T1000 (cell line): ENCODE measurements at places on chromosomes 11 and 22.
A peak's percentile ranks its signal among the peaks of the same experiment; 100 is the strongest.

GRCh38 chr22:29998627-29999384 lies 81.5 kb upstream of the HORMAD2 start:
- no peak for DNase-seq

DNA sequence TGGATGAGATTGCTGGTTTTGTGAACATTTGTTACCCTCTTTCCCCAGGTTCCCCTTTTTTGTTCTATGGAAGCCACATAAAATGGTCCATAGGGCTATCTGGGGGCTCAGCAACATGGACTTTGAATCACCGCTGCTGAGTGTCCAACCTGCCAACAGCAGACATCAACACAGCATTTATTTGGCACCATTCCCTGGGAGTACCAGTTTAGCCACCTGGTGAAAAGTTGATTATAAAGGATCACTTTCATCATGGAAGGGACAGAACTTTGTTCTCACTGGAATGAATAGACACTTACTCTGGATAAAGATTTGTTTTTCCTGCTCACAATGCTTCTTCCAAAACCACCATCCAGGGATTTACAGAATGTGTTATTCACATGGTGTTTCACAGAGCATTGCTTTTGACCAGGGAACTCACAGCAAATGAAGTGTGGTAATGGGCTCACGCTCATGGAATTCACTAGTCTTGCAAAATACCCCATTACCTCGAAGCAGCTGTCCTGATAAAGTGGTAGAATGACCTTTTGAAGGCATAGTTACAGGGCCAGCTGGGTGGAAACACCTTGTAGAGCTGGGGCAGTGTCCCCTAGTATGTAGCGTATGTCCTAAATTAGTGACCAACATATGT lies 43.9 kb downstream of the ADM start:
- DNase-seq: no peak

- no peak for DNase-seq
These were observed 681.9 kb downstream of the NTM start for GRCh38 chr11:132052342-132052741.

DNA sequence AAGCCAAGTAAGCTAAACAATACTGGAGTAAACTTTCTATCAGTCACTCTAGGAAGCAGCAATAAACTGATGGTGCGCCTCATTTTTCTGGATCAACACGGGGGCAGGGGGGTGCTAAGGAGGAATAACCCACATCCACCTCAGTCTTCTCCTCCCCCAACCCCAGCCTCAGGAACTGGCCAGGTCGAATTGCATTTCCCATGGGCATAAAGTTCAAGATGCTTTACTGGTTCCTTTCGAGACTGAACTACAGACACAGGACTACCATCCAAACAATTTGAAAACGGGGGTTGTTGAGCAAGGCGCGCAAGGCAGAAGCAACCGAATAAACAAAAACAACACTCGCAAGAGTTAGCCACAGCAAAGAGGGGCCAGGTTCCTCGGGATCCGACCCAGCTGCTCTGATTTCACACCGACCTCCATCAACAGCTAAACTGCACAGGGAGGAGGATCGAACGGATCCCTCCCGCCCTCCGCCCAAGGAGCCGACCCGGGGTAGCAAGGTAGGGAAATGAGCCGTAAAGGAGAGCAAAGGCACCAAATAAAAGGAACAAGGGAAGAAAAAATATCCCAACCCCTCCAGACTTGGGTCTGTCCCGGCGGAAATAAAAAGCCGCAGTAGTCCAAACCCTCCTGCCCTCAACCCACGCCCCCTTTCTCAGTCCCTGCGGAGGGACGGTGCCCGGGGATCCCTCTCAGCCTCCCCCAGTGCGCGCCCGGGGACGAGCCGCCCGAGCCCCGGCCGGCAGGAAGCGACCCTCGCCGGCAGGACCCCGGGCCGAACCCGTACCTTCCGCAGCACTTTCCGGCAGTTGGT lies 801 bp downstream of the SESN3 start:
- DNase-seq: no peak

DNA sequence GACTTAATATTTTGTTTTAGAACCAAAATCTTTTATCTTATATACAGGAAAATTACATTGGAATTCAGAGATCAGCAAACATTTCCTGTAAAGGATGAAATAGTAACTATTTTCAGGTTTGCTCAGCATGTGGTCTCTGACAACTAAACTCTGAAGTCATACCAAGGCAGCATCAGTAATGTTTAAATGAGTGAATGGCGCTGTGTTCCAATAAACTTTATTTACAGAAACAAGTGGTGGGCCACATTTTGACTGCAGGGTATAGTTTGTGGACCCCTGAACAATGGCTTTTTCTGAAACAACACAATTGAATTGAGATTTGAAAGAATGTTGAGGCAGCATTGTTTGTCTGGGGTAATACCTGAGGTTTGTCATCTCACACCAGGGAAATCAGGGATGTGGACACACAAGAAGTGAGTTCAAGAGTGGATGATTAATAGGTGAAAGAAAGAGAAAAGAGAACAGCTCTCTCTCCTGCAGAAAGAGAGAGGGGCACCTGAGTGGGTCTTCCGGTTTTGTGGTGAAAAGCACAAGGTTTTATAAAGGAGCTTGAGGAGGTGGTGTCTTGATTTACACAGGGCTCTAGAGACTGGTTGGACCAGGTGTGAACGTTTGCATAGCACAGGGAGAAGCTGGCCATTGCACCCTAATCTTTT lies 113.5 kb upstream of the VPREB1 start:
- no peak for DNase-seq

DNA sequence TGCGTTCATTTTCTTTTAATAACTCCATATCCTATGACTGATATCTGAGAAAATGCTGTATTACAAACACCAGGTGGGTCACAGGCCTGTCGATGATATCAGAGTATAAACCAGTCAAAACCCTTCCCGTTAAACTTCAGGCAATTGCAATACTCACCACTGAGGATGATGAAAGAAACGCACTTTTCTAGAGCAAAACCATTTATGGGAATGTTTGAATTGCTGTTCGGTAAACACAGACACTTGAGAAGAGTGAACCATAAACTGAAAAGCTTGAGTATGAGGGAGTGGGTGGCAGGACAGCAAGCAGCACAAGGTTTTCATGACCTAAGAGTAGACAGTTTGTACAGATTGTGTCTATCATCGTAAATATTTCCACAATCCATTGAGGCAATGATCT lies 139.8 kb upstream of the CEP126 start:
- DNase-seq: no peak

- no peak for DNase-seq
These were observed 3.0 kb downstream of the PNPLA2 start for GRCh38 chr11:821512-822371.

- no peak for DNase-seq
These were observed 26.5 kb downstream of the MYO7A start for GRCh38 chr11:77154381-77155081.

GRCh38 chr22:30266445-30267381 lies at the start of gene OSM:
TSS of gene OSM (minus strand) at chr22:30266851. CDS start at chr22:30266799, 52 bp downstream.
- no peak for DNase-seq

GRCh38 chr11:126268361-126268707 lies 361 bp downstream of the SRPRA start:
- no peak for DNase-seq

GRCh38 chr11:85685820-85686459 lies at the start of gene CCDC89:
TSS of gene CCDC89 (minus strand) at chr11:85686195. CDS start at chr11:85686130, 65 bp downstream.
- peak; percentile 65 for DNase-seq

GRCh38 chr22:29914991-29915533 lies 32.1 kb downstream of the MTMR3 start:
- no peak for DNase-seq

DNA sequence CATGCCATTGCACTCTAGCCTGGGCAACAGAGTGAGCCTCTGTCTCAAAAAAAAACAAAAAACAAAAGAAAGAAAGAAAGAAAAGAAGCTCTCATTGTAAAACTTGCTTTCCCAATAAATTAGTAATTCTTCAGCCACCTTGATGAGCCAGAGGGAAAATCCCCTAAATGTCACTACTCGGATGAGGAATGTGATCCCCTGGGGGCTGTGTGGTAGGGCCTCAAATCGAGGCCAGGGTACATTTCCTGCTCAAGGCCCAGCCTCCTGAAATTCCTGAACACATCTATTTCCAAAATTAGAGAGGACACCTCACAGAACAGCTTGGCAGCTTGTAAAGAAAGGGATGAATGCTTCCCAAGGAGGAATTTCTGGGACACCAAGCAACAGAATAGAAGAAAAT lies 147.1 kb upstream of the SESN3 start:
- DNase-seq: no peak
